ENCODE measurements at places on chromosomes 2 and 18. TPM values are rescaled to one million over a fixed set of nuclear protein-coding genes. Genes with fewer than 3 reads are reported as not detected.

DNA sequence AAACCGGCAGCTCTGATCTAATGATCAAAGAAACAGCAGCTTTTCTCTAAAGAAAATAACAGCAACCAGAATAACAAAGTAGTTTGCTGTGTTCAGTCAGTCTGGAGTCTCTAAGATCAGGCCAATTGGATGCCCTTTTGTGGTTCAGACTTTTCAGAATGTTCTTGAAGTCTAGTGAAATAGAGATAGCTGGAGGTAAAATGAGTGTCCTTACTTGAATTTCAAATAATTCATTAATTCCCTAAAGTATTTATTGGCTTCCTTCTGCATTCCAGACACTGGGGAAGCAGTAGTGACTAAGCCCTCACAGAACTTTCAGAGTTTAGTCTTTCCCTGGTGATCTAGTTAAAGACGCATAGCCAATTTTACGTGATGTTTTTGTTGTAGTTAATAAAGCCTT is 58.7 kb downstream of the C18orf54 start:
- no peak for DNase-seq

GRCh38 chr2:173578404-173579107 is 223.9 kb downstream of the CDCA7 start:
- no peak for DNase-seq

OR6B2 gene
- total RNA-seq: not detected

DNA sequence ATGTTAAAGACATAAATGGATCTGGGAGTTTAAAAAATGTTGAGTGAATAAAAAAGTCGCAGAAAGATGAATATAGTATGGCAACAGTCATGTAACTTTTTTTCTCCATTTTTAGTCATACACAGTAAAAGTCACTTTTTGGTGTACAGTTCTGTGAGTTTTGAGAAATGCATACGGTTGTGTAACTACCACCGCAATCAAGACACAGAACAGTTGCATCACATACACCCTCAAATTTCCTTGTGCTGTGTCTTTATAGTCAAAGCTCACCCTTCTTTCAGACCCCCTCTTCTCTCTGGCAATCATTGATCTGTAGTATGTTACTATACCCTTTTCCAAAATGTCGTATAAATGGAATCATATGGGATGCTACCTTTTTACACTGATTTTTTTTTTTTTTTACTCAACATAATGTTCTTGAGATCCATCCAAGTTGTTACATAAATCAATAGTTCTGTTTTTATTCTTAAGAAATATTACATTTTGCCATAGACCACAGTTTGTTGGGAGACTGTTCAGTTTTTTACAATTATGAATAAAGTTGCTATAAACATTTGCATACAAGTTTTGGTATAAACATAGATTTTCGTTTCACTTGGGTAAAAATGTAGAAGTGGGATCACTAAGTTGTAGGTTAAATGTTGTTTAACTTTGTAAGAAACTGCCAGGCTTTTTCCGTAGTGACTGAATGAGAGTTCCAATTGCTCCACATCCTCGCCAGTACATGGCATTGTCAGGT is 35.4 kb upstream of the AGFG1 start:
- DNase-seq: no peak

GRCh38 chr18:54852780-54853675 is 24.8 kb downstream of the RAB27B start:
- DNase-seq: no peak

CYP27A1 gene
- 0.18 TPM for total RNA-seq

- no peak for DNase-seq
Observed at GRCh38 chr2:176780348-176780747, 432.2 kb upstream of the HNRNPA3 start.

DNA sequence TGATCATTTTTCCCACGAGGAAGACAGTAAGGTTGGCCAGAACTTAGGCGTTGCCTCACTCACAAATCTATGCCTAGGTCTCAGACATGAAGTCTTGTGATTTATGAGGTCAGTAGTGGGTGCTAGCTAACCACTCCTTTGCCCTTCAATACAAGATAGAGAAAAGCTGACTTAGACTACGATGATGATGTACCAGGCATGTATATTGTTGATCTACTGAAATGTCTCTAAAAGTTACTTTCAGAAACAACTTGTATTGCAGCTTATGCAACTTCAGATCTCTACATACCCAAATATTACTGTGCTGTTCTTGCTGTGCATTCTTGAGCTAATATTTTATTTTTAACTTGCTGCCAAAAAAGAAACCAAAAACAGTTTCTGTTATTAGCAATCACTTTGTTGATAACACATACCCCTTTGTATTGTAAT is 30.6 kb downstream of the MAPRE2 start:
- DNase-seq: no peak

Data from activated naive CD4-positive, alpha-beta T cell treated with anti-CD3 and anti-CD28 coated beads, Interleukin-2, amount 50 U/mL, for 72 hours (primary cell).